ENCODE measurements at places on chromosomes 11 and 22.
A peak's percentile ranks its signal among the peaks of the same experiment; 100 is the strongest.

GRCh38 chr11:86940122-86940777, 14.9 kb downstream of the FZD4 start:
- DNase-seq = no peak

DNA sequence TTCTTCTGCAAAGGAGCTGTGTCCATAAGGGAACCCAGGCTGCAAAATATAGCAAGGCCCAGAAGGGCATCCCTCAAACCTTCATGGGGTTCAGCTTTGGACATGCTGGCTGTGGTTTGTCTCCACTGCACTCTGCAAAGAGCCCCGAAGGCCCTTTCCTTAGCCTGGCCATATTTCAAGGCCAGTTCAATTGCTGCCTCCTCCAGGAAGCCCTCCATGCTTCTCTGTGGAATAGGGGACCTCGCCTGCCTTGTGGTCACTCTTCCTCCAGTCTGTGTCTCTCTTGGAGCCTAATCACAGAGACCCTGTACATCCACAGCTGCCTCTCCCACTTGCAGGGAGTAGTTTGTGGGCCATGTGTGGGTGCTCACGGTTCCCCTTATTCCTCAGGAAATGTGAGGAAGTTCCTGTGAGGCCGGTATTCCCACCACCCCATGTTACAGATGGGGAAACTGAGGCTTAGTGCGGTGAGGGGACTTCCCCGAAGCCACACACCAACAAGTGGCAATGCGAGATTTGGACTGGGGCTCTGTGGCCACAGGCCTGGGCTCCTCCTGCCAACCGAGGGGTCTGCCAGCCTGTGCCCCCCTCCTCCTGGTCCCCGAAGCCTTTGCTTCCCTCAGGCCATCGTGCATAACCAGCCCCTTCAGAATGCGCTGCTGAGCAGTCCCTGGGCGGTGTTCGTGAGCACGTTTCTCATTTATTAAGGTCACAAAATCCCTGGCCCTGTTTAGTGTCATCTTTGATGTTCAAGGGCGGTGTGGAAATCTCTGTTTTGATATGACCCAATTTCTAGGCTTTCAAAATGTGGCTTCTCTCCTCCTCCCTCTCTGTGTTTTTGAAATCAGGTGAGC, 65.8 kb downstream of the PARVB start:
- no peak for DNase-seq

DNA sequence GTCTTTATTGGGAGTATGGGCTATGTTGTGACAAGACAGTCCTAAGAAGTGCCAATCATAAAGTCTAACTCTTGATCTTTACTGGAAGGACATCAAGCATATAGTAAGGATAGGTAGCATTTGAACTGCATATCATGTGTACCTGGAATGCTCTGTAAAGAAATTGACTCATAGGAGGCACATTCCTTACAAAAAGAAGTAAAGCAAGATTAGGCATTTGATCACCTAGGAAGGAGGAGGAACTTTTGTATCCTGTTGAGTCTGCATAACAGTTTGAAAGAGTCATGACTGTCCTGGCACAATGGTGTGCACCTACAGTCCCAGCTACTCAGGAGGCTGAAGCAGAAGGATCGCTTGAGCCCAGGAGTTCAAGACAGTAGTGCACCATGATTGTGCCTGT, 42.2 kb upstream of the DNAJB7 start:
- DNase-seq = no peak

GRCh38 chr11:109956124-109956793, 136.9 kb upstream of the ZC3H12C start:
- DNase-seq = no peak

GRCh38 chr22:29139965-29140782, 65.5 kb upstream of the EMID1 start:
- no peak for DNase-seq

DNA sequence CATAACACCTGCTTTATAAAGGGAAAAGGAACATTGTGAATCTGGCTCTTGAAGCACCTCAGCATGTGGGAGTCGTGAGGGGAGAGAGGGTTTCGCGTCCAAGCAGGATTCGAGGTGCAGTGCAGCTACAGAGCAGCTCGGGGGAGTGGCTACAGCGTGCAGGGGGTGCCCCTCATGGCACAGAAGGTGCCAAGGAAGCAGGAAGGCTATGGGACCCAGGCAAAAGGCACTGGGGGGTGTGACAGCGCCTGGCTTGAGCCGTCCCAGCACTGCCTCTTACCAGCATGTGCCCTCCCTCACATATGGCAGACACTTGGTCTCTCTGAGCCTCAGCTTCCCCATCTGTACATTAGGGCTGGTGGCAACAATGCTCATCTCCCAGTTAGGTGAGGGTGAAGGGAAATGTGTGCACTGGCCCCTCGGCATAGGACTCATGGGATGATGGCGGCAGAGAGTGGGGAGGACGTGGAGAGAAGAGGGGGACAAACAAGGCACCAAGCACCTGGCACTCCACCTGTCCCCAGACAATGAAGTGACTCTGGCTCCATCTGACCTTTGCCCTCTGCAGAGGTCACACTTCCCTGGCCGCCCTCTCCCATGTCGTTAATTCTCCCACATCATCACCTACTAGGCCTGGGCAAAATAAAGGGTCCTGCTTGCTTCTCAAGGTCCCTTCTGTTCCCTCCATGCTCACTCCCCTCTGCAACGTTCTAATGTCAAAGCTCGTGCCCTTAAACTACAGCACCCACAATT, 10.4 kb downstream of the TNKS1BP1 start:
- no peak for DNase-seq

- DNase-seq = peak; percentile 11
These were observed 921 bp downstream of the TESMIN start for GRCh38 chr11:68750195-68751003.

GRCh38 chr11:75673977-75674582, 5.2 kb upstream of the MAP6 start:
- DNase-seq = peak; percentile 30

- DNase-seq = no peak
These were observed 583.7 kb upstream of the B3GAT1 start for GRCh38 chr11:134995741-134996140.

- DNase-seq = no peak
These were observed 39.7 kb downstream of the C11orf91 start for GRCh38 chr11:33660962-33661361.

GRCh38 chr11:133901316-133901715, 55.5 kb downstream of the IGSF9B start:
- DNase-seq = no peak

- no peak for DNase-seq
These were observed 1.3 kb downstream of the RNF169 start for GRCh38 chr11:74749965-74750296.

DNA sequence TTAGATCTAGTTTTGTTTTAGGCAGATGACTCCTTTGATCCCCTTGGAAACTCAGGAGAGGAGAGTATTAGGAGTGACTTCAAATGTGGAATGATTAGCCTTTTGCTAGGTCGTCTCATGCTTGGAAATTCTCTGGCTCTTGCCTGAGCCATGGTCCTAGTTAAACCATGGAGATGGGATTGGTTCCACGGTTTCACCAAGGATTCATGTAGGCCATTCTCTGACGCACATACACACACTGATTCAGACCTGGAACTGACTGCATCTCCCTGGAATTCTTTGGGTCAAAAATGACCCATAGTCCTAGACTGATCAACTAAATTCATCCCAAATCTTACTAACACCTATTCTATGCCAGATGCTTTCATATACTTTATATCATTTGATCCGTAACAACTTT, 56.5 kb downstream of the POLD3 start:
- no peak for DNase-seq

DNA sequence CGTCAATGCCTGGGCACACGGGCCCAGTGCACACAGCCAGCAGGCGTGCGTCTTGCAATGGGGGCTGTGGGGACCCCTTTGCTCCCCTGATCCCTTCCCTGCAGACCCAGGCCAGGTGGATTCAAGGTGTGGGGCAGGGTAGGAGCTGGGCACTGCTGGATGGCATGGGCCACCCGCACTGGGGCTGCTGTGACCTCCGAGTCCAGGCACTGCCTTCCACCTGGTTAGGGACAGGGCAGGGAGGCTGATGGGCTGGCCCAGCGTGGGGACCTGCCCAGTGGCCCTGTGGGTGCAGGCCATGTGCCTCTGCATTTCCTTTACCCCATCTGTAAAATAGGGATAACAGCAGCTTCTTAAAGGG, 22.9 kb downstream of the KCNQ1 start:
- no peak for DNase-seq

DNA sequence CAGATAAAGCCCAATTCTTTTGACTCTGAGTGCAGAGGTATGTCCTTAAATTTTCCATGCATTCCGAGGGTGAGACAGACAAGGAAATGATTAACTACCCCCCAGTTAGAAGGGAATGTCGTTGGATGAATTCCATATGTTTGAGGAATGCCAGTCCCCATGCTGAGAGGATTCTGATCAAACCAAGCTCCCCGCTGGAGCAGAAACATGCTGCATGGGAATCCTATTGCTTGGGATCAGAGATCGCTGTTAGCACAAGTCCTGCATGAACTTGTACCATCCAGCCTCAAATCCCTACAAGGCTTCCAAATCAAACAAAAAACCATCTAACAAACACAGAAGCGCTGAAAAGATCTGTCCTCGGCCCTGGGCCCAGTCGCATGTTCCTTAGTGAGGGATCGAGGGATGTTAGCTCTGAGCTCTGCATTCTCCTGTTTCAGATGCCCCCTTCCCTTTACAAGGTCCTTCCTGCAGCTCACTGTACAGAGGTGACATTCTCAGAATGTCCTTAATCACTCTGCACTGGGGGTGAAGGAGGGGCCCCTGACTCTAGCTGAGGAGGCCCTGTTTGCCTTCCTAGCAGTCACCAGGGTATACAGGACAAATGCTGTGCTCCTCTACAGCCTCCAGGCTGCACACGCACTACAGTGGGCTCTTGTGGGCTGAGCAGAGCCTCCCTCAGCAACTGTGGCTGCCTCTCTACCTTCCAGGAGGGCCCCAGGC, 353.4 kb downstream of the TENM4 start:
- no peak for DNase-seq

GRCh38 chr11:100890789-100891188, 203.7 kb downstream of the ARHGAP42 start:
- no peak for DNase-seq

DNA sequence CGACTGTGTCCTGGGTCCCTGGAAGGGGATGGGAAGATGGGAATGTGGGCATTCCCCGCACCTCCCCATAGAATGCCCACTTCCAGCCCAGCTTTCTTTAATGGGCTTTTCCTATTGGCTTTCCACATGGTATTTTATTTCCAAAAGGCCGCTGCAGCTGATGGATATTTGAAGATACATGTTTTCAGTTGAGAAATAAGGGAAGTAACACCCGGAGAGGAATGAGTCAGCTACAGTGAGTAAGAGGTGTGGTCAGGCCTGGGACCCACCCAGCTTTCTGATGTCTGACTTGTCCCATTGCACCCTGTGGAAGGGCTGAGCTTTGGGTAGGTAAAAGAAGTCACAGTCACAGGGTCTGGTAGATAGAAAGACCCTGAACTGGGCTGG, 476.9 kb downstream of the MIAT start:
- peak; percentile 21 for DNase-seq

GRCh38 chr11:44575288-44575672, 9.8 kb downstream of the CD82 start:
- DNase-seq = peak; percentile 69

DNA sequence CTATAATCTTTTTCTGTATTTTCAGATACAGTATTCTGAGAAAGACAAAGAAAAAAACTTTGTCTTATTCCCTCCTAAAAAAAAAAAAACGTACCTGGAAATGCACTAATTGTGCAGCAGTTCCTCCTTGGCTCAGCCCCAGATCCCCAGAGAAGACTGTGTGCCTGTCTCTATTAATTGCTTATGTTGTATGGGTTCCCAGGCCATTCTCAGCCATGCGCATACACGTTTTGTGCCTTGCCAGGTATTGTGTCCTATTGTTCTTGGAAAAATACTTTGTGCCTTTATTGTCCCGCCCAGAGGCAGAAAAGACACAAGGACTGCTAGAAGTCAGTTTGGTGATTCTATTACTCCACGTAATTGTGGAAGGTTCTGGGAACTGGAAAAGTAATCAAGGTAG, 91.2 kb downstream of the PIWIL4 start:
- no peak for DNase-seq

- no peak for DNase-seq
These were observed 183.1 kb downstream of the ARHGAP42 start for GRCh38 chr11:100870138-100870537.

- DNase-seq = no peak
These were observed 4.4 kb upstream of the WEE1 start for GRCh38 chr11:9568854-9569587.

GRCh38 chr11:69240332-69241074, 53.5 kb upstream of the MYEOV start:
- DNase-seq = peak; percentile 17

- DNase-seq = no peak
These were observed 35.5 kb upstream of the CWF19L2 start for GRCh38 chr11:107493117-107493516.

DNA sequence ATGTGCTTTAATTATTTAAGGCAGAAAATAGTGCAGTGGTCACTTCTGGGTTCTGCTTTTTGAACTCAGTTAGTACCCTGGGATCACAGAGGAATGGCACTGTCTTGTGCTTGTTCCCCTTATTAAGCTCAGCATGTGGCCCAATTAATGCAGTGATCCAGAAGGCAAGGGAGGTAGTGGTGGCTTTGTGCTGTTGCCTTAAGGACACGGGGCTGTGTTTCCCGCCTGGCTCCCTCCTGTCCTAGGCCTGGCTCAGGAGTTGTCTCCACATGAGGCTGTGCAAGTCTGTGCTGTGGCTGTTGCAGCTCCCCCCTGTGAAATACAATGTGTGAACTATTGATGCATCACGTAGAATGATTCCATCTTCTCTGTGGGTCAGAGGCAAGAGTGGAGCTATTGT, 49.2 kb upstream of the CABP7 start:
- no peak for DNase-seq

DNA sequence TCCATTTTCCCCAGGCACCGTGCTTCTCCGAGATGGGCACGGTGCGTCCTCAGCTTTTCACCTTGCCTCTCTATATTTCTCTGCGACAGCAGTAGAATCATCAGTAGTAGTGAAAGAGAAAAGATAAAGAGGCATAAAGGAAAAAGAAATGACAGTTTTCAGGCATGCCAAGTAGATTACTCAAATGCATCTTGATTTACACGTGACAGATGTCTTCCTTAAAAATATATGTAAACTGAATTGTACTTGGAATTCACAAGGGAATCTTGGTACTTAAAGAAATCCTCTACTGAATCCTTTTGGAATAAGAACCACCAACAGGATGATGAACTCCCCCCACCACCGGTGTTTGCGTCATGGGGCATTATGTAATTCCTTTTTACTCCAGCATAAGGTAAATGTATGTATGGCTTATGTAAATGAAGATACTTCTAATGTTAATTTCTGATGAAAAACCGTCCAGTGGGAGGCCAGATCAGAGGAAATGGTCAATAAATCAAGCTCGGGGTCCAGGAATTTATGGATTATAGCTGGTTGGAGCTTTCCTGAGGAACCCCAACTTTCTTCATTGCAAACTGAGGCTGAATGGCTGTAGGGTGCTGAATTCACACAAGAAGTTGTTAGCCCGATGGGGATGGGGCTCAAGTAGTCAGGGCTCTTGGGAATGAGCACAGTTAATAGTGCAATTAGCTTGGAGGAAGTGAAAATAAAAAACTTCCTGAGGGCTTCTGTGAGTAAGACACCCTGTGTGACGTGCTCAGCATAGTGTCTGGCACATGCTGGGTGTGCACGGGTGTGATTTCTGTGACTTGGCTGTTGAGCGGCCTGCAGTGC, 630.4 kb downstream of the OPCML start:
- no peak for DNase-seq
